ENCODE measurements at places on chromosomes 6 and 20.

DNA sequence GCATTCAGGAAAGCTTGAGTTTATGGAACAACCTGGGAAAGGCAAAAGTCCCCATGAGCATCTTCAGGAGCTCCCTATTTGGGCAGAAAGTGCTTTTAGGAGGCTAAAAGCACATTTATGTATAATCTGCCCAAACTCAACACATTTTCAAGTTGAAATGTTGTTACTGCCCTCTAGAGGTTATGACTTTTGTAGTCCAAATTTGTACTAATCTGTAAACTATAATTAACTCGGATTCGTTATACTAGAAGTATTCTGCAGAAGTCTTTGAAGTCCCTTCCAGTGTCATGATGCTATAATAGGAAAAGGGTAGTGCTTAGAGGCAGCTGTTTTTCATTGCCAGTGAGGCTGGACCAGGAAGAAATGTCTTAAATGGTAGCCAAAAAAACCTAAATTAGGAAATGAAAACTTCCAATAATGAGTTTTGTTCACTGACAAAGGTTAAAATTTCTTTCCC lies 44.8 kb upstream of the EMILIN3 start:
- no peak for DNase-seq

DNA sequence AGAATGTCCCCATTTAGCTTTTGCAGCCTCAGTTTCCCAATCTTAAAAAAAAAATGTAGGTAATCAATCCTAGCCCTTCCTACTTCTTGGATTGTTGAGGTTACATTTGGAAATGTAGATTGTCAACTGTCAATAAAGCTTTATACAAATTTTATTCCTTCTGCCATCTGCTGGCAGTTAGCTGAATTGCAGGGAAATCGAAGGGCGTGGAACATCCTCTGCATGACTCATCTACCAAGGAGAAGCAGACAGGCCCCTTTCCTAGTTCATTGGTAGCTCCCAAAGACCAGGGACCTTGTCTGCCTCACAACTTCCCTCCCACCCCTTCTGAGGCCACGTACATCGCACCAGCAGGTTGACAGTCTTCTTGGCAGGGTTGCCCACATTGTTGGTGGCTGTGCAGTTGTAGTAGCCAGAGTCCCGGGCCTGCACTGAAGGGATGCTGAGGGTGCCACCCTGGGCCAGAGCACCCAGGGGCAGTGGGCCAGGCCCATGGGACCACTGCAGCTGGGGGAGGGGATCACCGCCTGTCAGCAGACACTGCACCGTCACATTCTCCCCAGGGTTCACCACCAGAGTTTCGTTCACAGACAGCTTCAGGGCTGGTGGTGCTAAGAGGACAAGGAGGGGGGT lies 43.6 kb downstream of the MDGA1 start:
- DNase-seq = peak; percentile 50

- peak; percentile 50 for DNase-seq
These were observed 17.4 kb upstream of the AVP start for GRCh38 chr20:3101737-3102574.

DNA sequence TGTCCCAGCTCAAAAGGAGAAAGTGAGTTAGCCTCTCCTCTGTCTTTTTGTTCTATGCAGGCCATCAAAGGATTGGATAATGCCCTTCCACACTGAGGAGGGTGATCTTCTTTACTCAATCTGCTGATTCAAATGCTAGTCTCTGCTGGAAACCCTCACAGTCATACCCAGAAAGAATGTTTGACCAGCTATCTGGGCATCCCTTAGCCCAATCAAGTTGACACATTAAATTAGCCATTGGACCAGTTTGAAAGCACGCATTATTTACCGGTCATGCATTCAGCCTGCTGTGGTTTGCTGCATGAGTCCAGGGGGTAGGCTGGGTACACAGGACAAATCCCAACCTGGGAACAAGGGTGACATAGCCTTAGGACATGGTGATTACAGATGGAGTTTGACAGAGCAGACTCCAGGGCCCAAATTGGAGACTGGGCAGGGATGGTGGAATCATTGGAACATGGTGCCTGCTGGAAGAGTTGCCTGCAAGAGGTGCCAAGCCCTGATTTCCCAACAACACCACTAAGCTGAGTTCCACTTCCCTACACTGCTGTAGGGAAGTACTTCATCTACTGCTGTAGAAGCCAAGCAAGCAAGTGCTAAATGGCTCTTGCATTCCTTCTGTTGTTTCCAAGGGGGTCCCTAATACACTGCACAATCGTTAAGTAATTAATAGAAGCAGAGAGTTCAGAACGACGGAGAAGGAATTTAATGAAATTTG lies 87.7 kb downstream of the RNF182 start:
- no peak for DNase-seq

DNA sequence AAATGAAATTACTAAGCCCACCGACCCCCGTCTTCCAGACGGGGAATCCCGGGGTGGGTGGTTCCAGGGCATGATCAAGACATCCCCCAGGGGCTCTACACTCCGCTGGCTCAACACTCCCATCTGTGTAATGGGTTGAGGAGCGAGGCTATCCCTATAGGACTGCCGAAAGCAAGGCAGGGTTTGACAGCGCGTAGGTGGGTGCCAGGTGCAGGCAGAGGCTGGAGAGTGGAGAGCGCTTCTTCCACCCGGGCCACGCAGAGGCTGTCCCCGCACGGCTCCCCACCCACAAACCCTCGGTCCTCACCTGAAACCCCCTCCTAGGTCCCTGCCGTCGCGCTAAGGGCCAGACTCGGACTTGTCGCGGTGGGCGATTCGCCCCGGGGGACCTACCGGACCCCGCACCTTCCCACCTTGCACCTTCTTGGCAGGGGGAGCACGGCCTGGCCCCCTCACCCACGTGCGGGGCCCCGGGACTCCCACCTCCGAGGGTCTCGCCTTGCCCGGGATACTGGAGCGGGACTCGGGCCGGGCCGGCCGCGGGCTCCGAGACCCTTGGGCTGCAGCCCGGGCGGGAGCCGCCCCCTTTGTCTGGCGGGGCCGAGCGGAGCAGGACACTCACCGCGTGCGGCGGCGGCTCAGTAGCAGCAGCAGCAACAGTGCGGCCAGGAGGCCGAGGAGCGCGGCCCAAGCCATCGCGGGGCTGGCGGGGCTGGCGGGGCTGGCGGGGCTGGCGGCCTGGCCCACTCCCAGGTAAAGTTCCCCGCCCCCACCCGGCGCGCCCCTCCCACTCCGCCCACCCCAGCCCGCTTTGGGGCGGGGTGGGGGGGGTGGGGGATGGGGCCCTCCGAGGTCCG lies at the start of gene PTGIS:
PTGIS (minus strand) TSS at position 717 of the 857 bp plus-strand sequence; CDS start at position 696, 21 bp downstream.
- DNase-seq = no peak

DNA sequence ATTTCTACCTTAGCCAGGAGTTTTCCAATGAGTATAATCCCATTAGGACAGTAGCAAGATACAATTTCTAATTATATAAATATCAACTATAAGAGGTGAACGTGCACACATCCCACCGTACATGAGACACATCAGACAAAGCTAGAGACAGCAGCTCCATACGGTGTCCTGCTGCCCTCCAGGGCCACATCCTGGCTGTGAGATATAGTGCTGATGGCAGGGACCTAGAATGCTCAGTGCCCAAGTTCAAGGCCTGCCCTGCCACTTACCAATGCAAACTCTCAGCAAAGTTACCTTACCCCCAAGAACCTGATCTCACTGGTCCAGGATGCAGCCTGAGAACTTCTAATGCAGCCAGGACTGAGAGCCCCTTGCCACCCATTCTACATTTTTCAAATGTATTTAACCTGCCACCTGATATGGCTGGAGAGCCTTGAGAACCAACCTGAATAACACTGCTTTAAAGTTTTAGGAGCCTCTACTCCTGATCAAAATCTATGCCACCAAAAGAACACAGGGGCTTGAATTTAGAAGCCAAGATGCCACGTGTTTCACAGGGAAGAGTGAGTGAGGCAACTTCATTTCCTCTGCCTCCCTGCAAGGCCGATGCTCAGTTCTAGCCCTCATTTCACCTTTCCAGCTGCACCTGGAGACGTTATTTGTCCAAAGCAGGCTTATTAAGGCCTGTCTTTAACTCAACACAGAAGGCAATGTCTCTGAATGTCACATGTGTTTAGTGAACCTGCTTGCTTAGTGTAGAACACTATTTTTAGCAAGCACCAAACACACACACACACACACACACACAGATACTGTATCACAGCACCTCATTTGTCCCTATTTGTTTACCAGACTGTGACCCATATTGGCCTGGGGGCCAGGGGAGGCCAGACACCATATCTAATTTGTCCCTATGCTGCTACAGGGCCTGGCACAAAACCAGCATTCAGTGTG lies 6.1 kb downstream of the NFATC2 start:
- DNase-seq = no peak

DNA sequence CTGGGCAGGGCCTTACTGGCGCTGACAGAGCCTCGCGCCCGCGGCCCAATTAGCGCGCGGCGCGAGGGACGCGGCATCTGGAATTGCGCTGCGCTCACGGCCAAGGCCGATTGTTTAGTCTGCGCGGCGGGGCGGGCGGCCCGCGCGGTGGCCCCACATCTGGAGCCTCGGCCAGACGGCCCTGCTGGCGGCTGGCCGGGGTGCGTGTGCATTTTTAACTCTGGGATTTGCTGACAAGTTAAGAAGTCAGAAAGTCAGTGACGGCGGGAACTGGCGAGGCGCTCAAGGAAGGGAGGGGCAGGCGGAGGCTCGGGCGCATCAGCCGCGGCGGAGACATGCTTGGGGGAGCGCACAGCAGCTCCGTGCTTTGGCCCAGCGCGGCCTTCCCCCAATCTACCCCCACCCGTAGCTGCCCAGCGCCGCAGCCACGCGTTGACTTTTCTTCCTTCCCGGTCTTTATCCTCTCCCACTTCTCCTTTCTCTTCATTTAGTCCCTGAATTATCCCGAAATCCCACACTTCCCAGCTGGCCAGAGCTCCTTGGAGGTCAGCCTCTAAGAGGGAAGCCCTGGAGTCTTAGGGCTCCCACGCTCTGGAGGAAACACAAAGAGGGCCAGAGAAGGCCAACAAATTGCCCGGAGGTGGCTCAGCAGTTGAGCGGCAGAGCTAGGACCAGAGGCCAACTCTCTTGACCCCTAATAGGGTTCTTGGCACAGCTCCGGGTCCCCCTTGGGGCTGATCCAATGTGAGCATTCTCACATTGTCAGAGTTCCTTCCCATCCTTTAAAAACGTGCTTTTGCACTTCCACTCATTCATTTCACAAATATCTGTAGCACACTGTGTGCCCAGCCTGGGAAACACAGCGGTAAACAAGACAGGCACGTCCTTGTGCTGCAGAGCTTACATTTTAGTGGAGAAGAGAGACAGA lies 40.8 kb upstream of the FOXP4 start:
- no peak for DNase-seq

DNA sequence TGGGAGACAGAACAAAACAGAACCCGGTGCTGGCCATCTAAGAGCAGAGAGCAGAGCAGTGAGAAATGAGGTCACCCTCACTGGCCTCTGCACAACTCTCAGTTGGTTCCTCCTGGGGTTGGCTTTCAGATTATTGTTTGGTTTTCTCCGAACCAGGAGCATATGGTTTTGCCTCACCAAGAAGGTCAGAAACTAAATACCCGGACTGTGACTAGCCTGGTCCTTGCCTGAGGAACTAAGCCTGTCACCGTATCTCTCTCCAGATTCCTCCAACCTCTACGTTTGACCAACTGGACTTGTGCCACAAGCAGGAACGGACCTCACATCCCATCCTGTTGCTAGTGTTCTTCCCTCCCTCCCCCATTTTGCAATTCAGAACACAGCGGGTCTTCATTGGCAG lies 450.4 kb upstream of the JARID2 start:
- no peak for DNase-seq

- no peak for DNase-seq
These were observed 453.7 kb downstream of the TENT5A start for GRCh38 chr6:81298751-81299150.

GRCh38 chr6:15339081-15339480 lies 93.2 kb downstream of the JARID2 start:
- DNase-seq = no peak

DNA sequence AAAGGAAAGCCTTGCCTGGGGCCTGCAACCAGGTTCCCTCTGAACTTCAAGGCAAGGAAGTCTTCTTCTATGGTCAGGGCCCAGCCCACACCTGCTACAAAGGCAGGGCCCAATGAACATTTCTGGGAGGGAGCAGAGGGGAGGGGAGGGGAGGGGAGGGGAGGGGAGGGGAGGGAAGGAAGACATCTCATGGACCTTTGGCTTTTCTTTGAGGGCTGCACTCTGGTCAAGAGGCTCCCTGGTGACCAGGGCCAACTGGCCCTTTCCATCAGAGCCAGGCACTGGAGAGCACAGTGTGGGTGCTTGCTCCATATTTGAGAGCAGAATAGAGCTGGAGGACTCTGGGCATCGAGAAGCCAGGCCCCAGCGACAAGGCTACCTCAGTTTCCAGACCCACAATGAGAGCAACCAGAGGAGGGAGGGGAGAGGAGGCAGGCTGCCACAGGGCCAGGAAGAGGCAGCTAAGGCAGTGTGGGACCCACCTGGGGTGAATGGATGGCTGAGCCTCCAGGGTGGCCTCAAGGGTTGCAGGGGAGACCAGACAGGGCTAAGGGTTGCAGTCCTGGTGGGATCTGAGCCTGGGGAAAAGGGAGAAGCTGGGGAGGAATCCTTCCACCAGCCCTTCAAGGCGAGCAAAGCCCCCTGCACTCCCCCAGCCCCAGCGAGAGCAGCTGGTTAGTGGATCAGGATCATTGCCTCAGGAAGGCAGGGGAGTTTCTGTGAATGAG lies 84.8 kb downstream of the MRPL14 start:
- no peak for DNase-seq

- DNase-seq = no peak
These were observed 516.0 kb downstream of the LMBRD1 start for GRCh38 chr6:69280858-69281257.

DNA sequence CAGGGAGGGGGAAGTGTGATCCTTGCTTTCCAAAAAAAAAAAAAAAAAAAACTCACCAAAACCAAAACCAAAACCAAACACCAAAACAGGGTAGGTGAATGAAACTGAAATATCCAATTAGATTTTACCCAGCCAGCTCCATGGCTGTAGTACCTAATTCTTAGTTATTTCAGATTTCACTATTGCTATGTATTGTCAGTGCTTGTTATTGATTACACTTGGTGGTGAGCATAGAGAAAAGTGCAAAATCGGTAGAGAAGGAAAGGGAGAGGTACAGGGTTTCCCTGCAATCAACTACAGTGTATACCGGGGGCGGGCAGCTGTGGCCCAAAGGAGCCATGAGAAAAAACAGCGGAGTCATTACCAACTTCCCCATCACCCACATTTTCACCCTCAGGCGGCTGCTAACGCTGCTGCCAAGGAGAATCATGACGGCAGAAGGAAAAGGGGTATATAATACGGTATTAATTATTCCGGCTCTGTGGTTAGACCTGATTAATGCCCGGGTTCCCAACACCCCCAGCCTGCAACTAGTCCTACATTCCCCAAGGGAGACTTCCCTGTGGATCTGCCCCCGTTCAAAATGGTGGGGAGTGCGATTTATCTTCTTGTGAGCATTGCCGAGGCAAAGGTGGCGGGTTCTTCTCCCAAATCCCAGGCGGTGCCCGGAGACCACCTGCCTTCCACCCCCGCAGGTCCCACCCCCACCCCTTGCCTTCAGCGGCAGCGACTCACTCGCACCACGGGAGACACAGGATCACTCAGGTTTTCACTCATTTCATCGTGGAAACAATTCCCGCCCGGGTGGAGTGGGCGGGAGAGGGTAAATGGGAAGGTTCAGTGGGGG lies at the start of gene C6orf62:
C6orf62 (minus strand) TSS at position 30 of the 847 bp plus-strand sequence. CDS start 486 bp downstream, outside the sequence.
- peak; percentile 57 for DNase-seq

GRCh38 chr6:40998661-40999060 lies 40.4 kb downstream of the UNC5CL start:
- no peak for DNase-seq

Measured in CD4-positive, alpha-beta T cell treated with Interleukin-10 for 1 hour (primary cell).